ENCODE measurements at places on chromosomes 1 and 21.

DNA sequence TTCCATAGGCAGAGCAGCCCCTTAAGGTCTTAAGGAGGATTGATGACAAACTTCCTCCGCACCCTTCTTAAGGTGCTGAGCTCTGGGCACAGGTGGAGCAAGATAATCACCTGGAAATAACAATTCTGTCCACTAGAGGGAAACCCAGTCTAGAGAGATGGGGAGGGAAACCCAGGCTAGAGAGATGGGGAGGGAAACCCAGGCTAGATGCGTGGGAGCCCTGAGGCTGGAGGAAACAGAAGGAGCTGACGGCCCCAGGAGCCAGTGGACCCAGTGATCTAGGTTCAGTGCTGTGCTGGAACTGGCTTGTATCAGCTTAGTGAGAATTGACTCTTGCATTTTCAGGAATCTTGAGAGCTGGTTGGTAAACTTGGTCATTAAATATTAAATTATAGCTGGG lies 17.8 kb upstream of the MYCL start:
- DNase-seq = peak; percentile 64

GRCh38 chr21:28445141-28445830 lies 547.4 kb downstream of the LTN1 start:
- no peak for DNase-seq

GRCh38 chr1:40391688-40392145 lies 18.2 kb downstream of the SMAP2 start:
- no peak for DNase-seq

DNA sequence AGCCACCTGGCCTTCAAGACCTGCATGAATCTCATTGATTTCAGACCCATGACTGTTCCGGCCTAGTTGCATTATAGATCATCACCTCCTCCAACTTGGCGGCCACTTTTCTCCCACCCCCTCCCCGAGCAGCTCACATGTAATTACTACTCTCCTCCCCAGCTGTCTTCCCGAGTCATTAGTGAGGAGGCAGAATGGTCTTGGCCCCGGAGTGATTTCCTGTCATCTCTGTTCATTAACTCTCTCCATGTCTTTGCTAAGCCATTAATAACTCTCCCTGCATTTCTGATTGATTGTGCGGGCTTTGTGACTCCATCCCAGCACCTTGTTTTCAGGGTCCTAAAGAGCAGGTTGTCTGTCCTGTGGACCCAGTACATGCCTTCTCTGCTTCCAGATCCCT lies 75.6 kb upstream of the CNTN2 start:
- no peak for DNase-seq

DNA sequence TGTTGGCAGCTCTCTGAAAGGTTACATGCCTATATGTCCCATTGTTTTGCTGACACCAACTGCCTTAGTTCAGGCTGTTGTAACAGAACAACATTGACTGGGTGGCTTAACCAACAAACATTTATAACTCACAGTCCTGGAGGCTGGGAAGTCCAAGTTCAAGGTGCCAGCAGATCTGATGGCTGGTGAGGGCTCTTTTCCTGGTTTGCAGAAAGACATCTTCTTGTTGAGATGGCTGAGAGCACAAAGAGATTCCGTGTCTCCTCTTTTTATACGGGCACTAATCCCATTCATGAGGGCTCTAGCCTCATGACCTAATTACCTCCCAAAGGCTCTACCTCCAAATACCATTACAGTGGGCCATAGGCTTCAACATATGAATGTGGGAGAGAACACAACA lies 10.2 kb upstream of the STMN1 start:
- no peak for DNase-seq

Measured in central memory CD4-positive, alpha-beta T cell (primary cell).